Stimulated activated CD4-positive, alpha-beta T cell treated with anti-CD3 and anti-CD28 coated beads, Interleukin-1b, Interleukin-23, amount 100 ng/mL, for 24 hours (primary cell): ENCODE measurements at places on chromosomes 4 and X.

- no peak for DNase-seq
Measured at GRCh38 chr4:70359115-70359661, 1.4 kb upstream of the SMR3A start.

GRCh38 chrX:65642914-65643491 lies 24.5 kb upstream of the MSN start:
- DNase-seq: no peak

DNA sequence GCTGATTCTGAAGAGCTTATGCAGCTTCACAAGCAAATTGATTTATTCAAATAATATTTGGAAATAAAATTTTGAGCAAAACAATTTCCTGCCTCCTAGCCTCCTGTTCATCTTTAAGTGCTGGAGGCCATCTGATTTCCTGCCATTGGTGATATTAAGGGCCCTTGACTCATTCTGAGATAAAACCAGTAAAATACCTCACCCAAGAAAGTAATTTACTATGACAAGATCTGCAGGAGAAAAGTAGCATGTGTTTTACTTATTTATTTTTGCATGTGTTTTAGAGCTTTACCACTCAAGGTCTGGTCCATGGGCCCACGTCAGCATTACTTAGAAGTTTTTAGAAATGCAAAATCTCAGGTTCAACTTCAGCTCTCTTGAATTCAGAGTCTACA lies 67.7 kb downstream of the DCLK2 start:
- DNase-seq: no peak

DNA sequence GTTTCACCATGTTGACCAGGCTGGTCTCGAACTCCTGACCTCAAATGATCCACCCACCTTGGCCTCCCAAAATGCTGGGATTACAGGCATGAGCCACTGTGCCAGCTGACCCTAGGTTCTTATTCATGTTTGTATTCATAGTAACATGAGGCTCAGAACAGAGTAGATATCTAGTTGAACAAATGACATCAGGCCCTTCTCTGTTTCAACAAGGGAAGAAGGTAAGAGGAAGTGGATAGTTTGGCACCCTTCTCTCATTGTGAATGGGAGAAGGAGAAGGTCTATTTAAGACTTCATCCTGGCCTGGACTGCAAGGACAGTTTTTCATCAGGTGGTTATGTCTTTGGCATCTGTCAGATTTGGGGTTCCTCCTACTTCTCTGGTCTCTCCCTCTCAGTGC lies 13.8 kb downstream of the GJB1 start:
- no peak for DNase-seq

GRCh38 chr4:61493041-61493440 lies 292.9 kb downstream of the ADGRL3 start:
- DNase-seq: no peak

- peak; percentile 67 for DNase-seq
Measured at GRCh38 chr4:41216294-41217019, 2.1 kb upstream of the APBB2 start.

GRCh38 chr4:84814094-84814750 lies 152.3 kb downstream of the WDFY3 start:
- no peak for DNase-seq

DNA sequence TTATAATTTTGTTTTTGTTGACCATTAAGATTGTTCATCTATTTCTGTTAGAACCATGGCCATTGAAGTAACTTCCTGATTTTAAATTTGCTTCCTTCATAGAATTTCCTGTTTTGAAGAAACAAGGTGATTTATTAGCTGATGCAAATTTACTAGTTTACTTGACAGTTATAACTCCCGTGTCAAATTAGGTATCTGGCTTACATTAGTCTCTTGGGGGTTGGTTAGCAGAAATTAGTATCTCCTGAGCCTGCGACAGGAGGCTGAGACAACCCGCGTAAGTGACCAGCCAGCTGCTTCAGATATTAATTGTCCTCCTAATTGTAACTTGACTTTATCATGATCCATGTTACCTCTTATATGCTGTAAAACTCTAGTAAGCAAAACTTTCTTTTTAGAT lies 154.3 kb downstream of the CFAP299 start:
- DNase-seq: no peak

DNA sequence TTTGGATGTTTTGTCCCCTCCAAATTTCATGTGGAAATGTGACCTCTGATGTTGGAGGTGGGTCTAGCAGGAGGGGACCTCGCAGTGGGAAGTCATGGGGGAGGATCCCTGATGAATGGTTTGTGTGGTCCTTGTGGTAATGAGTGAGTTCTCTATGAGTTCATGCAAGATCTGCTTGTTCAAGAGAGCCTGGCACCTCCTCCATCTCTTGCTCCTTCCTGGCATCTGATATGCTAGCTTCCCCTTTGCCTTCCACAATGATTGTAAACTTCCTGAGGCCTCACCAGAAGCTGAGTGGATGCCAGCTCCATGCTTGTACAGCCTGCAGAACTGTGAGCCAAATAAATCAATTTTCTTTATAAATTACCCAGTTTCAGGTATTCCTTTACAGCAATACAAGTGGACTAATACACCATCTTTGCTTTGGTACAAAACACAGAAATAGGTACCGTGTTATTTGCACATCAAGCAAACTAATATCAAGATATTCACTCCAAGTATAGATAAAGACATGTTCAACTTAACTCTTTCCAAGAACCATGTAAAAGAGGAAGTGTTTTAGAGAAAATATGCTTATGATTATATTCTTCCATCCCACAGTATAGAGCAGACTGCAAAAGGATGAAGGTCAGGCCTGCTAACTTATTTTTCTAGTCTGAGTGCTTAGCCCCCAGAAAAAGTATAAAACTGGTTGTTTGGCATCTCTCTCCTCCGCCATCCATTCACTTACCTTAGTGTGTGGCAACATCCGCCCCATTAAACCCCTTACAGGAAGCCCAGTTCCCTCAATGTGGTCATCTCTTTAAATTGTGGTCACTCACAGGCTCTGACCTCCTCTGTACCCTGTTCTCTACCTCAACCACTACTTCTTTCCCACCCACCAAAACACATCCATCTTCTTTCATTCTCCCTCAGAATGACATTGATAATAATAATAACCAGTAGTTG lies 6.7 kb downstream of the ARAP2 start:
- no peak for DNase-seq

- no peak for DNase-seq
Measured at GRCh38 chr4:104559502-104559901, 64.8 kb upstream of the CXXC4 start.

GRCh38 chrX:95754411-95754810 lies 930.2 kb upstream of the DIAPH2 start:
- DNase-seq: no peak

- no peak for DNase-seq
Measured at GRCh38 chr4:32519060-32519459, 1798.9 kb downstream of the PCDH7 start.

DNA sequence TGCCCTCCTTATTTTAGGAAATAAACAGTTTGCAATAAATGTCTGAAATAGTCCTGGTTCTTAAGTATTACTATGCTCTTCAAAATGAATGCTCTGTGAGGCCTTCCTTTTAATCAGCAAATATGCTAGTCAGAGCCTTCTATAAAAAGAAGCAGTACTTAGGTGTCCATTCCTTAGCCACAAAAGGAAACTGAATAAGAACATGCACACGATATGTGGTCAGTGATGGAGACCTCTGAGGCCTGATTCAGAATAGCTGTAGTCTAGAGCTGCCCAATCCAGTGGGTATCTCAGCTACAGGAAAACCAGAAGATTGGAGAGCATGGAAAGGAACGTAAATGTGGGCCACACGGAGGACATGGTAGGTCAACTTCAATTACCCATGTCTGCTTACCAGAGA lies 141.8 kb downstream of the RASL11B start:
- DNase-seq: no peak

DNA sequence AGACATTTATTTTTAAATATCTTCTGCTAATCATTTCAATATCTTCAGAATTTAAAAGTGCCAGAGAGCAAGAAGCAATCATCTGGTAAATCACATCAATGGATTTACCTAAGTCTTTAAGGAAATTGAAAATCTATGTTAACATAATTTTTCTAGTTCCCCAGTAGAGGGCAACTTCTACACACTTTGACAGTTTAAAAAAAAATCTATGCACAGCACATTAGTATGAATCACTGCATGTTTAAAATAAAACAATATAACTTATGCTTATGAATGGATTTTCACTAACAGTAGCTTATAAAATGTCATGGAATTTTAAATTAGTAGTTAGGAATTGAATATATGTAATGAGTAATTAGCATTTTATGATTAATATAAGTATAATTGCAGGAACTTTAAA lies 126.5 kb downstream of the REELD1 start:
- DNase-seq: no peak

GRCh38 chr4:123624959-123625358 lies 228.4 kb downstream of the SPRY1 start:
- no peak for DNase-seq

- no peak for DNase-seq
Measured at GRCh38 chr4:73764513-73764912, 24.1 kb downstream of the CXCL8 start.

- DNase-seq: no peak
Measured at GRCh38 chr4:74583089-74583700, 138.3 kb downstream of the AREG start.

- DNase-seq: no peak
Measured at GRCh38 chr4:95355021-95355420, 193.8 kb downstream of the UNC5C start.

- DNase-seq: no peak
Measured at GRCh38 chrX:105876658-105877057, 54.3 kb downstream of the NRK start.

DNA sequence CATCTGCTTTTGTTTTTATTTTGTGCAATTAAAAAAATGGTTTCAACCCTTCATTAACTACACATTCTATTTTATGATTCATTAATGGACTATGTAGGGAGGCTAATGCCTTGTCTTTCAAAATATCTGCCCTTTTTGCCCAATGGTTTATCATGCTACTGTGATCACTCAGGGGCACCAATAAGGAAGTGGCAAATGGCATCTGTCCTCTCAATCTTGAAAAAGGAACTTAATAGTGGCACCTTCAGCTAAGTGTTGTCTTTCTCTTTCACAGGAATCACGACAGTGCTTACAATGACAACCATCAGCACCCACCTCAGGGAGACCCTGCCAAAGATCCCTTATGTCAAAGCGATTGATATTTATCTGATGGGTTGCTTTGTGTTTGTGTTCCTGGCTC lies 57.1 kb downstream of the COMMD8 start:
- no peak for DNase-seq

DNA sequence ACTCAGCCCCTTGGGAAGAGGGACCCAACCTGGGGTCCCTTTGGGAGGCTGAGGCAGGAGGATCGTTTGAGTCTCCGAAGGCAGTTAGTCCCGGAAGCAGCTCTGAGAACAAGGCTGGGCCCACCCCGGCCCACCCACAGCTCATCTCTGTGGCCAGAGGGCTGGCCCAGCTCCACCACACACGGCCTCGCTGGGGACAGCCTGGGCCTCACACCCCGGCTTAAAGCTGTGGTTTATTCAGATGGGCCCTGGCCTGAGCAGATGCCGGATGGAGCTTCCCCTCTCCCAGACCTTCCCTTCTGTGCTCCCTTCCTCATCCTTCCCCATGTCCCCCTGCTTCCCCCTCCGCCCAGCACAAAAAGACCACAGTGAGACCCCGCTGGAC lies 54.4 kb downstream of the FAM53A start:
- DNase-seq: no peak

GRCh38 chrX:123184219-123184865 lies at the start of gene GRIA3:
Gene GRIA3 (plus strand): TSS chrX:123184278. CDS start chrX:123184536, 258 bp downstream.
- no peak for DNase-seq

DNA sequence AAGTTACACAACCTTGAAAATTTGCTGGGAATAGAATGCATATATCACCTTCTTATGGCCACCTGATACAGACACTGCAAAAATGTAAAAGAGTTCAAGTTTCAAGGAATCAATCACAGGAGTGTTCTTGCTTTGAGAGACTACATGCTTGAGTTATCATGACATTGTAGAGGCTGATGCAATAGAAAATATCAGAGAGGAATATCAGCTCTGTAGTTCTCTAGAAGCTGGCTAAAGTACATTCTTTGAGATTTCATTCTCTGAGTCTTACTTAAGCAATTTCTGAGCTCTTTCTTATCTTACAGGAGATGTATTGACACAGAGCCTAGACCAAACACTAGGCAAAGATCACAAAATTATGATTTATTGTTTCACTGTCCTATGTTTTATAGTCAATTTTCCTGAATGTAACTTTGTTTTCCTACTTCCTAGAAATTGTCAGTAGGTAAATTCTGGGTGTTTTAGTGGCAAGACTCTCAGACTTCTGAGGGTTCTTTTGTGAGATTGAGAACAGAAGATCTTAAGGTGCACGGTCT lies 152.1 kb upstream of the HPGD start:
- DNase-seq: no peak

DNA sequence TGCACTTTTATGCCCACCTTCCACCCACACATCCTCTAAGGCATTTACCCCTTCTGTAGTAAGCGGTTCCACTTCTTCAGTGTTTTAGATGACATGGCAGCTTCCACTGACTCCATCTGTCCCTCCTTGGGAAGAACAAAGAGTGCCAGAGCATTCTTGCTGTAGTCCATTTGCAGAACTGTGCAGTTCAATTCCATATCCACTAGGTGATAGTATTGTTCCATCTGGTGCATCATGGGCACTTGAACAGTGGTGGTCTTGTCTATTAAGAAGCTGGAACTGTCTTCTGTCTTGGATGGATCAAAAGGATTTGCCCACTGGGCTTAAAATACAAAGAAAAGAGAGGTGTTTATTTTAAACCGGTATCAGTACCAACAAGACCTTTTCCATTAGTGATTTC lies 3.5 kb downstream of the SERPINA7 start:
- no peak for DNase-seq

- no peak for DNase-seq
Measured at GRCh38 chr4:107896158-107896645, 35.1 kb upstream of the CYP2U1 start.

DNA sequence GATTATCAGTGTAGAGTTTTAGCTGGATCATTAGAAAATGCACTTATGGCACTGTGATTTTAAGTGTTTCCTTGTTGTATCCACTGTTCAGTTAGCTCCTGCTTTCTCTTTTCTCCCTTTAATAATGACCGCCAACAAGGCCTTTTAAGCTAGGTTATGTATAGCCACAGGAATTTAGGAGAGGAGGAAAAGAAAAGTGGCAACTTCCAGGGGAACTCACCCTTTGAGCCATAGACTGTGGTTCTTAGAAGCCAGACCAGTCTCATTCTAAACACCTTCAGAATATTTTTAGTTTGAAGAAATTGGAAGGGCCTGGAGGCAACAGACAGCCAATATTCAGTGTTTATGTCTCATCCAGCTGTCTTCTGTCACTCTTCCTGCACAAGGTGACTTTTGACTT lies 6.1 kb downstream of the FGF2 start:
- no peak for DNase-seq

- no peak for DNase-seq
Measured at GRCh38 chr4:124867536-124867935, 155.0 kb upstream of the ANKRD50 start.

DNA sequence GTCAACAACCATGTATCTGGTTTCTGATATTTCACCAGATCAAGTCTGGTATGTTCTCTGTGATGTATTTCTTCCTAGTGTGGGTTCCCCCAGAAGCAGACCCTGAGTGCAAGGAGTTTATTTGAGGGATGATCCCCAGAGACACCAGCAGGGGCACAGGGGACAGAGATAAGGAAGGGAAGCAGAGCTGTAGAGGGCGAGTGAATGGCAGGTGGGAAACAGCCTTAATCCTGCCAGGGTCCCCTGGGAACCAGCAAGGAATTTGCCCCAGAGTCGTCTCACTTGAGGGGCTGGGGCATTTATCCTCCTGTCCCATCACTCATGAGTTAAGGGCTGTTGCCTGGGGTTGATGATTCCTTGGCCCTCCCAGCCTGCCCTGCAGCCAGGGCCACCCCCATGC lies 206.4 kb upstream of the BCOR start:
- no peak for DNase-seq
